NCI-H69 (cell line): ENCODE measurements at places on chromosomes 2 and 18.

DNA sequence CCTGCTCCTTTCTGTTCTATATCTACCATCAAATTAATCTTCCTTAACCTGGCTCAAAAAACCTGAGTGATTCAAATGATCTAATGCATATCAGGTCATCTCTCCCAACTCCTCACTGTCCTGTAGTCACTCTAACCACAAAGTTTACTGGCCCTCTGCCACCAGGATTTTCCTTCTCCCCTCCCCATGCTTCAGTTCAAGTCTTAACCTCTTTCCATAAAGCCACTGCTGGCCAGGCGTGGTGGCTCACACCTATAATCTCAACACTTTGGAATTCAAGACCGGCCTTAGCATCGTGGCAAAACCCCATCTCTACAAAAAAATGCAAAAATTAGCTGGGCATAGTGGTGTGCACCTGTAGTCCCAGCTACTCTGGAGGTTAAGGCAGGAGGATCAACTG is 7.5 kb upstream of the SP3 start:
- DNase-seq = no peak

DNA sequence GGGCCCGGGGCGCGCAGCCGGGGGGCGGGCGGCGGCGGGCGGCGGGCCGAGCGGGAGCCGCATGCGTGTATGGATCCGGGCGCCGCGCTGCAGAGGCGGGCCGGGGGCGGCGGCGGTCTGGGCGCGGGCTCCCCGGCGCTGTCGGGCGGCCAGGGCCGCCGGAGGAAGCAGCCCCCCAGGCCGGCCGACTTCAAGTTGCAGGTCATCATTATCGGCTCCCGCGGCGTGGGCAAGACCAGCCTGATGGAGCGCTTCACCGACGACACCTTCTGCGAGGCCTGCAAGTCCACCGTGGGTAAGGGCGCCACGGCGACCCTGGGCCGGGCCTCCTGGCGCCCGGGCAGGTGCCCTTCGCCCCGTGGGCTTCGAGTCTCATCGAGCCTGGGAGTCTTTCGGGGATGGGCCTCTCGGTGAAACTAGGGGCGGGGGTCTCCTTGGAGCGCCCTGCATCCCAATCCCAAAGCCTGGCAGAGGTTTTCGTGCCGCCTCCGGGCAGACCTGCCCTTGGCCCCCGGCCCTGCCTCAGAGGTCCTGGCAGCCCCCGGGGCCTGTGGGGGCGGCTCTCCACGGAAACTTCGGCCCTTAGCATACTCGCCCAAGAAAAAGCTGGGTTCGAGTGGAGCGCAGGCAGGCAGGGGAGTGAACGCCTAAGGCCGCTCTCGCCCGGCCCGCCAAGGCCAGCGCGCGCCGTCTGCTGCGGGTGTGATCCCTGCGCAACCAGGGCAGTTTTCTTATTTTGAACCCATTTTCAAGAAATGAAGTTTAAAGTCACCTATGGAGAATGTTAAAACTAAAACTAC is 622 bp downstream of the RAB12 start:
- peak; percentile 75 for DNase-seq

DNA sequence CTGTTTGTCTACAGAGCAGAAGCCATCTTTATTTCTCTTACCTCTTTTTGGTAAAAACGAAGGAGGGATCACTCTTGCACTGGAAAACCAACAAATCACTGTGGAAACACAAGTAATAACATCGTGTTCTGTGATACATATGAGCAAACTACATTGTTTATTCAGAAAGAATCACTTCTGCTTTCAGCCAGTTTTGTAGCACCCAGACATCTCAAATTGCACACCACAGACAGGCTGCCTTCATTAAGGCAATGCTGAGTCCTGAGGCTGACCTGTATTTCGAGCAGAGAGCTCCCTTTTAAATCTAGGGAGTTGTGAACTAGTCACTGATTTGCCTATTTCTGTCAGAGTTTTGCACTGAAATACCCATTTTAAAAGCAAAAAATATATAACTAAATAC is 1003.2 kb upstream of the FAM98A start:
- DNase-seq = no peak

- DNase-seq = no peak
These were observed 349.8 kb downstream of the LPIN1 start for GRCh38 chr2:12096051-12096787.

- DNase-seq = no peak
These were observed 32.8 kb downstream of the MEIS1 start for GRCh38 chr2:66467718-66468117.

DNA sequence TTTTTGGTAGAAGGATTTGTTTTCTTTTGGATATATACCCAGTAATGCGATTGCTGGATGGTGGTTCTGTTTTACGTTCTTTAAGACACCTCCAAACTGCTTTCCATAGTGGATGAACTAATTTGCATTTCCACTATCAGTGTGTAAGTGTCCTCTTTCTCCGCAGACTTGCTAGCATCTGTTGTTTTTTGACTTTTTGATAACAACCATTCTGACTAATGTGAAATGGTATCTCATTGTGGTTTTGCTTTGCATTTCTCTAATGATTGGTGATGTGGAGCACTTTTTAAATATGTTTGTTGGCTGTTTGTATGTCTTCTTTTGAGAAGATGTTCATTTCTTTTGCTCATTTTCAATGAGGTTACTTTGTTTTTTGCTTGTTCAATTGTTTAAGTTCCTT is 260.9 kb upstream of the CWC22 start:
- no peak for DNase-seq

- peak; percentile 83 for DNase-seq
These were observed 6.9 kb downstream of the STEAP3 start for GRCh38 chr2:119230219-119231185.

DNA sequence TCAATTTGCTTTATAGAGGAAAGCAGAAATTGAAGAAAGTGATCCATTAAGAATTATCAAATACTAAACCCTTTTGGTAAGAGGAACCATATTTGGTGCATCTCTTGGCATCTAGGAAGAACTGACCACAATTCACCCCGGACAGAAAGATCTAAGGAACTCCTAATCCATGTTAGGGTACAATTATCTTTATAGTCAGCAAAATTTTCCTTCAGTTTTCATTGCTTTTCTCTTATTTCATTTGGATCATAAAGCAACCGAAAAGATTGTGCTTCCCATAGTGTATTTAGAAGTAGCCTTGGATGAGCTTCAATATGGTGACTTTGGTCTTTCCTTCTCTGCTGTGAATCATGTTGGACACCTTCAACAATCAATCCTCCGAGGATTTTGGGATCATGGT is 50.1 kb upstream of the IGFBP5 start:
- no peak for DNase-seq

GRCh38 chr18:51157215-51157614 is 40.3 kb downstream of the MEX3C start:
- DNase-seq = no peak

DNA sequence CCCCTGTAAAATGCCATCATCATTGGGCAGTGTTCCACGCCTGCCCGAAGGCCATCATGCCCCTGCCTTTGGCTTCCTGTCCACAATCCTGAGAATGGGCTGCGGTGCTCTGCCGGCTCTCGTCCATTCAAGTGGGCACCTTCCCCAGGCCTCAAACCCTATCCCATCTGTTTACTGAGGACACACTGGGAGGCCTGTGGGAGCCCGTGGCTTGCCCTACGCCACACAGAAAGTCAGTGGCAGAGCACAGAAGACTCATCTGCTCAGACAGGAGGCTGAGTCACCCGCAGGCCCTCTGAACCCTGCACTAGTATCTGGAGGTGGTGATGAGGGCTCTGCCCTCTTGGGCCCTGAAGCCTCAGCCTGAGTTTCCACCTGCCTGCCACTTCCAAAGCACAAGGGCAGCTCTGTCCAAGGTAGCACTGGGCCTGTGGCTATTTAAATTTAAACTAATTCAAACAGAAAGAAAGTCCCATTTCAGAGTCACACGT is 19.1 kb upstream of the ANKRD53 start:
- DNase-seq = no peak

DNA sequence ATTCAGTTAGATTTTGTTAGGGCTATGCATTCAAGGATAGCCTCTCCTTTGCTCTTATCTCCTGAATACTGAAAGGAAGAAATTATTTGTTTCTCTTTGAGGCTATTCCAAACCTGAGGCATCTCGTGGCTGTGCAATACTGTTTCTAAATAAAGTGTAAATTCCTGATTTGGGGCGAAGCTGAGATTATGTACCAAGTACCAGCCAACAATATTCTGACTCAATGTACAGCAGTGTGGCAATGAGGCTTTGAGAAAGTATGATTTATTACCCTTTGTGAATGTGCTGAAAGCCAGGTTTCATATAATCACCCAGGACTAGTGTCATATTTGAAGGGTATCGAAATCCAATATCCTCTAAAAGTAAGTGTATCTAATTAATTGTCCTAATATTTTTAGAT is 113.5 kb downstream of the MEIS1 start:
- peak; percentile 37 for DNase-seq

DNA sequence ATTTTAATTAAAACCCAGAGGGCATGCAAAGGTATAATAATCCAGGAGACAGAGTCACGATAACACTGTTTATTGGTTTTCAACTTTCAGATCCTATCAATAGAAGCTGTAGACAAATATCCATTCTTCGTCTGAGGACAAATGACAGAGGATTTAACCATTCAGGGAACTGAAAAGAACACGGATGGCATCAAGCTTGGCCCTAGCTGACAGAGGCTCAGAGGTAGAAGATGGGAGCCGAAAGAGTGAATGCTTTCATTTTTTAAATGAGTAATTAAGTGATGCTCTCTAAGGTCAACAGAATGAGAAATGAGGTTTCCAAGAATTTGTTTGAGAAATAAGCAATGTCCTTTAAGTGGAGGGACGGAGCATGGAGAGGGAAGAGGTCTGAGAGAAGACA is 62.1 kb downstream of the BCL2 start:
- peak; percentile 22 for DNase-seq

DNA sequence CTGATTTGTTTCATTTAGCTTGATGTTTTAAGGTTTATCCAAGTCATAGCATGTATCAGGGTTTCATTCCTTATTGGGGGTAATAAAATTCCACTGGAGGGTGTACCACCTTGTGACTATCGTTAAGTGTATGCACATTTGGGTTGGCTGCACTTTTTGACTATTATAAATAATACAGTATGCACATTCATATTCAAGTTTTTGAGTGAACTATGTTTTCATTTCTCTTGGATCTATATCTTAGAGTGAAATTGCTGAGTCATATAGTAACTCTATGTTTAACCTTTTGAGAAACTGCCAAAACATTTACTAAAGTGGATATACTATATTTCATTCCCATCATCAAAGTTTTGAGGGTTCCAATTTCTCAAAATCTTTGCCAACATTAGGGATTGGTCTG is 952.7 kb downstream of the TDRD15 start:
- no peak for DNase-seq

DNA sequence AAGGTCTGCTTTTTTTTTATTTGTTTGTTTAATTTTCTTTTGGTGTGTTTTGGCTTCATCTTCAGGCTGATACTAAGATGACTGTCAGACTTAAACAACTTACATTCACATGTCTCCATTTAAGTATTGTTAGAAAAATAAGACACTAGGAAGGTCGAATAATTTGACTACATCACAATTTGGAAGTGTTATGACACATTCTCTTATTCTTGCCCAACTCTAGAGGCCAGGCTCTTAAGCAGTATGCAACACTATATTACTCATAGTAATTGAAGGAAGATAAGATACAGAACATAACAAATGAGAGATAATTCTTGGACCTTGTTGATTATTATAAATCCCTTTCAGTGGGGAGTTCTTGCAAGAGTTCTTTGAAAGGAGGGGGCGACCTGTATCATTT is 295.3 kb upstream of the COL3A1 start:
- DNase-seq = no peak

- DNase-seq = peak; percentile 93
These were observed 164.4 kb downstream of the UPP2 start for GRCh38 chr2:158266111-158266510.

- DNase-seq = no peak
These were observed 6.8 kb upstream of the GAL3ST2 start for GRCh38 chr2:241769819-241770184.

DNA sequence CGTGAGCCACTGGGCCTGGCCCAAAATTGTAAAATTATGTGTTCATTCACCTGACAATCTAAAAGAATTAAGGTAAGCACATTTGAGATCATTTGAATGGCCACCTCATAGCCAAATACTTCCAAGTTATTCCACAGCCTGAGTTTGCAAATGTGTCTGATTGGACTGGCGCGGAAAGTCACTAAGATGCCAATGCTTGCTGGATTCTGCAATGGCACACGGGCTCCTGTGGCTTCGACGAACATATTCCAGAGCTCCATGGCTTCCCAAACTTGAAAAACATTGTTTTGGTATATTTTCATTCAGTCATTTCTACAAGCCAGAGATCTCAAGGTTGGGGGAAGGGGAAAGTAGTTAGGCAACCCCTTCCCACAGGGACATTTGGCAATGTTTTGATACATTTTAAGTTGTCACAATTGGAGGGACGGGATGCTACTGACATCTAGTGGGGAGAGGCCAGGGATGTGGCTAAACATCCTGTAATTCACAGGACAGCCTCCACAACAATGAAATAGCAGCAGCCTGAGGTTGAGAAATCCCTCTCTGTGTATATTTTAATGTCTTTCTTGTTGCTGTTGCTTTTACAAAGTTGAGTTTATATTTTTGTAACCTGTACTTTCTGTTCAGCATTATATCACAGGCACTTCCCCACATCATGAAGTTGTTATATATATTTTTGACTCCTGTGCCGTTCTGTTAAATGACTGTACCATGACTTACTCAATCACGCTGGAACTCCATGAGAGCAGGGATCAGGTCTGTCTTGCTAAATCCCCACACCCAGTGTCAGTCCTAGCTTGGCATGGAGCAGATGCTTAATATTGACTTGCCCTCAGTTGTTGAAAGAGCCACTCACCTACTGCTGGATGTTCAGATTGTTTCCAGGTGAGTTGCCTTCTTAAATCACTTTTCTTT is 56.9 kb downstream of the COL4A4 start:
- DNase-seq = peak; percentile 71

DNA sequence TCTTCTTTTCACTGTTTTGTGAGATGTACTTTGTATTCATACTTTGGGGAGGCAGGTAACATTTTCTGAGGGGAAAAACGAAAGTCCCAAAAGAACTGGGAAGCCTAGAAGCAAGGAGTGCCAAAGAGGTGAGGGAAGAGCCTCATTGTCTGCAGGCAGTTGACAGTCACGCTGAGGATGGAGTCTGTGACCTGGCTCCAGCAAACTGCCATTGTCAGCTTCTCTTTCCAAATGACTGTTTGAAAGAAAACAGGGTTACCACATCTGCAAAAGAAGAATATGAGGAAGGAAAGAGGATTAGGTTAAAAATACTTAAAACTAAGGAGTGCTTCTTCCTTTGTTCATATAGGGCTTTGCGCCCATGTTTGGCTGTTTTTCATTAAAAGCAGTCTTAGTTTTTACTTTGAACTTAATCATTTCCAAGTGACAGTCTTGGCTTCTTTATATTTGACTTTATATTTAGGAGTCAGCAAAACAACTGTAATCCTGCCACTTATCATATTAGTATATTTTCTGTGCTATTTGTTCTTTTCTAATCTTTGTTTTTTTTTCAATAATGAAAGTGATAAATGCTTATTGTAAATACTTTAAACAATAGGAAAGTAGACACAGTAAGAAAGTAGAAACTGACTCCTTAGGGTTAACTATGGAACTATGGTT is 35.0 kb downstream of the CERS6 start:
- DNase-seq = no peak

- peak; percentile 3 for DNase-seq
These were observed 1019.5 kb upstream of the LRRTM1 start for GRCh38 chr2:81324046-81324445.

- DNase-seq = peak; percentile 23
These were observed 274.7 kb downstream of the HAUS1 start for GRCh38 chr18:46378864-46379207.
